ENCODE measurements at places on chromosomes 4 and X.

DNA sequence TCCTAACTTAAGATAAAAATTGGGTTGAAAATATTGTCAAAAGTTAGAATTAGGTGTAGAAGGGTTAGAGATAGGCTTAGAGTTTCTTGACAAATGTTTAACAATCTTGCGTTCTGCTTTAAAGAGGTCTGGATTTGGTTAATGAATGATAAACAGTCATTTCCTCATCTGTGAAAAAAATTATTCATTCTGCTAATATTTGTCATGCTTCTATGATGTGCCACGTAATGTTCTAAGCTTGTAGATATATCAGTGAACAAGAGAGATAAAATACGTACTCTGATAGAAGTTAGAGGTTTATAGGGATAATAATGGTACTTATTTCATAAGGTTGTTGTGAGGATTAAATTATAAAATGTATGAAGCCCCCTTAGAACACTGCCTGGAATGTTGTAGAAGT lies 443.0 kb upstream of the GALNT7 start:
- DNase-seq, result no peak

DNA sequence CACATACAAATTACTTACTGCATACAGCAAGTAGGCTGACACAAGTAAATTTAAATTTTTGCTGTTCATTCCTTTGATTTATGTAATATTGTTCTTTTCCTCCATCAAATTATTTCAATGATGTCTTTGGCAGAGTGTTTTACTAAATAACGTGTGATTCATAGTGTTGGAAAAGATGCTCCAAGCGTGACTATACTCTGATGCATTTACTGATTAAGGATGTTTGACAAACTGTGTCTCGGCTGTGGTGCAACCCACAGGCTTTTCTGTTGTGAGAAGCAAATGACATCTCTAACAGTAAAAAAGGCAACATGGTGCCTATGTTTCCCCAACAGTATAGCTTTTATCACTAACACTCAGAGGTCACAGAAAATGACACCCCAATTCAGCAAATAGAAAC lies 540.9 kb downstream of the PPP4R3C start:
- no peak for DNase-seq

GRCh38 chr4:56241500-56241899 lies 145.8 kb downstream of the AASDH start:
- no peak for DNase-seq

DNA sequence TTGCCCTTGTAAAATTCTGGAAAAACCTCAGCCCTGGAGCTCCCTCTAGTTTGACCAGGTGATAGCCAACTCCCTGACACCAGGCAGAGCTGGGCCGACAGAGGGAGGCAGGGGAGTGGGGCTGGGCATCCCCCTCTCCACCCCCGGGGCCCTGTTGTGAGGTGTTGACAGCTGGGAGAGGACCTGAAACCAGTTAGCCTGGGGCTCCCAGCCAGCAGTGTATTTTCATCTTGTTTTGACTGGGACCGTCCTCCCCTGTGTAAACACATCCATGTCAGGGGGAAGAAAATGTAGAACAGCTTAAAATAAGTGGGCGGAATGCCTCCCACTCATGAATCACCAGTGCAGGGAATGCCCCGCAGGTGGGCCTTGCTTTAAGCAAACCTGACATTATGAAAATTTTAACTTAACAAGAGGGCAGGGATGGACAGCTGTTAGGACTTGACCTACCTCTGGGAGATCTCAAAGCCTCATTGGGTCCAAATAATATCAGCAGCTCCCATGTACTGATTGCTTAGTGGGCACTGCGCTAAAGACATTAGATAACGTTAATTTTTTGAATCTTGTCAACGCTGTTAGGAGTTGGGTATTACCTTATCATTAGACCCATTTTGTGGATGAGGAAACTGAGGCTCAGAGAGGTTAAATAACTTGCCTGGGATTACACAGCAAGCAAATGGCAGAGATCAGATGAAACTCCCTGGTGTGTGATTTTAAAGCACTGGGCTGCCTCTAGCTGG lies 45.9 kb downstream of the TSC22D3 start:
- no peak for DNase-seq

- DNase-seq, result no peak
These were observed 42.0 kb downstream of the MTM1 start for GRCh38 chrX:150610446-150610845.

GRCh38 chr4:159055833-159056232 lies 47.0 kb upstream of the RAPGEF2 start:
- no peak for DNase-seq

- DNase-seq, result no peak
These were observed 1.6 kb upstream of the APBB2 start for GRCh38 chr4:41215969-41216293.

DNA sequence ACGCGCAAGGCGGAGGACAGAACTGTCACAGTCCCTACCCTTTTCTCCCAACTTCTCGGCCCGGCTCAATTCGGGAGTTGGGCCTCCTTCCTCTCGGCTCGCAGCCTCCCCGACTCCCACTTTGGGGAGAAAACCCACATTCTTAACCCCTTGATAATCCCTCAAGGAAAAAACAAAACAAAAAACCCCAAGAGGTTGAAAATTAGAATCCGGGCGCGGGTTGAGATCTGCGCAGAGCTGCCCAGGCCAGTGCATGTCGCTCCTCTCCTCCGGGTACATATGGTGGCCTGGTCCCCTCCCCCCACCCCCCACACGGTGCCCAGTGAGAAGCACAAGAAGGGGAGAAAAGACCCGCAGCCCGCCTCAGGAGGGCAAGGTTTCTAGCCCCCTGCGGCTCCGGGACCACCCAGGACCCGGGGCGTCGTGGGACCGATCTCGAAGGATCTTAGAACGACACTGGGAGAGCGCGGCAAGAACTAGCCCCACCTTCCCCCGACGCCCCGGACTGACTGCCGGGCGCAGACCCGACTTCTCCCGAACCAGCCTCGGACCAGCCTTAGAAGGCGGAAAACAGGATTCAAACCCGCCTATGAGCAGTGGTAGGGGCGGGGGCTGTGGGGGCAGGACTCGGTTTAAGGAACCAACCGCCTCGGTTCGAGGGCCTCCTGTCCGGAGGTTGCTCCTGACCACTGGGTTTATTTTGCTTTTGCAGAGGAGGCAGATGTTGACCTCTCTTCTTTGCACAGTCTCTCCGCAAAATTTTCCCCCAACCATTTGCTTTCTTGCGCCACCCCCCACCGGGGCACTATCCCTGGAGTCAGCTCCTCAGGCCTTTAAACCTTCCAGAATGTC lies 2.5 kb upstream of the PDGFRA start:
- no peak for DNase-seq

DNA sequence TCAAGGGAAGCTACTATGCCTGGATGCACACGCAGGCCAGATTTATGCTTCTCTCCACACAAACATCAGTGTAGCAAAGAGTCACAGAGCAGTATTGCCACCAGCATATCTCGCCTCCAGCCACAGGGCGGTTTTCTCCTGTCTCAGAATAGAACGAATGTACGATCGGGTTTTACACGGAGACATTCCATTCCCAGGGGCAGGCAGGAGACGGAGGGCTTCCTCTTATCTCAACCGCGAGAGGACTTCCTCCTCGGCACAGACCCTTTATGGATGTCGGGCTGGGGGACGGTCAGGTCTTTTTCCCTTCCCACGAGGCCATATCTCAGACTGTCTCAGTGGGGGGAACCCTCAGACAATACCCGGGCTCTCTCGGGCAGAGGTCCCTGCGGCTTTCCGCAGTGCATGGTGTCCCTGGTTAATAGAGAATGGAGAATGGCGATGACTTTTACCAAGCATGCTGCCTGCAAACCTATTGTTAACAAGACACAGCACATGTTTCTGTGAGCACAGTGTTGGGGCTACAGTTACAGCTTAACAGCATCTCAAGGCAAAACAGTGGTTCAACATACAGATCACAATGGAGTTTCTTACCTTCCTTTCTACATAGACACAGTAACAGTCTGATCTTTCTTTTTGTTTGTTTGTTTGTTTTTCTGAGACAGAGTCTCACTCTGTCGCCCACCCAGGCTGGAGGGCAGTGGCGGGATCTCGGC lies 24.1 kb downstream of the CSF2RA start:
- DNase-seq, result no peak

DNA sequence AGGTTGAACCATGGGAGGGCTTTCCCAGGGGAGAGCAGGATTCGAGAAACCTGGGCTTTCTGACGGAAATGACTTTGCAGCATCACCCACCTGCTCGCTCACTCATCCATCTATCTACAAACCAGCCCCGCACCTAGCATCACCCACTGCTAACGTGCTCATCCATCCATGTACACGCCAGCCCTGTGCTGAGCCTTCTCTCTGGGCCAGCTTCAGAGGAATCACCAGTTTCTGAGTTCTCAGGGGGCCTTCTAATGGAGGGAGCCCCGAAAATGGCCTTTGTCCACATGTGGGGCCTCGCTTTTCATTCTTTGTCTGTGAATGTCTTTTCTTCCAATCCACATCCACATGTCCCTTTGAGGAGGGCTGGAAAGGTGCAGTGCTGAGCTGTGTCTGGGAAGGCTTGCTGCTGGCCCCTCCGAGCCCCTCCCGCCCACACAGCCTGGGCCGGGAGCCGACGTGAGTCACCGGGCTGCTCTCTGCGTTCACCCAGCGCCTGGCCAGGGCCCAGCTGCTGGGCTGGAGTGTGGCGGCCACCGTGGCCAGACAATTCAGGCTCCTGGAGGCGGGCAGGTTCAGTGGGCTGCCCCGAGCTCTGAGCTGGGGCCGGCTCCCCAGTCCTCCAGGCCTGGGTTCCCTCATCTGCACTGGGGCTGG lies 14.7 kb downstream of the SORCS2 start:
- no peak for DNase-seq

- no peak for DNase-seq
These were observed 2.3 kb downstream of the SLC26A1 start for GRCh38 chr4:990746-991367.

DNA sequence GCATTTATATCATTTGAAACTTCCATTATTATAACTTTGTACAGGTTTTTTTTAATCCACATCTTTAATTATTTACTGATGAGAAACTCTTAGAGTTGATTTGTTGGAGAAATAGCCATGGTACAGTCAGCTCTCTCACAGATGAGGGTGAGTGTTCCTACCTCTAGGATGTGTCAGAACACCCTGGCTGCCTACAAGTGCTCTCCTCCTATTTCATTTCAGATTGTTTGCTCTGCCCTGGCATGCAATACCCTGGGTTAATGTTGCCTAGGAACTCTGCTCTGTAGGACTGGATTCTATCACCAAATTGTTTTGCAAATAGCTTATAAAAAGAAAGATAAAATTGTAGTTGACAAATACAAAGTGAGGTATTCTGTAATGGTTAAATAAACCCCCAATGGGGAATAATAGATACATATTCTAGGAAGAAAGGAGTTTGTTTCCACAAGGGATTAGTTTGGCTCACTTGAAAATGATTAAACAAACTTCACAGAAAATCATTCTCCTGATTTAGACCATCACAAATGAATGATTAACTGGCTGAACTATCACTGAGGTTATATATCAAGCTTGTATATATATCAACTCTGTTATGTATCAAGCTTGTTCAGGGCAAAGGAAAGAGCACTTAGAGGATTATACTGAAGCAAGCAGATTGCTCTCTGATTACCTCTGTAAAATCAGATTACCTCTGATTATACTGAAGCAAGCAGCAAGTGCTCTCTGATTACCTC lies 150.0 kb downstream of the PDE5A start:
- DNase-seq, result no peak

DNA sequence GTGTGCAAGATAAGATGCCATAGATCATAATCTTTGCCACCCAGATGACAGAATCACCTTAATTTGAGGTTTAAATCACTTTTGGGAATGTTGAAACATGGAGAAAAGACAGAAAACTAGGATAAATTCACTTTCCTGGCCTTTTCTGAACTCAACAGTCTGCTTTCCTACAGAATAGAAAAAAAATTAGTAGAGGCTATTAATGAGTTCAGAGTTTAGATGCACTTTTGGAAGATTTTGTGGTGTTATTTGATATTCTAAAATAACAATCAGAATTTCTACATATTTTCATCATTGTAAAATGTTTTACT lies 195.9 kb downstream of the CAMK2D start:
- DNase-seq, result no peak

DNA sequence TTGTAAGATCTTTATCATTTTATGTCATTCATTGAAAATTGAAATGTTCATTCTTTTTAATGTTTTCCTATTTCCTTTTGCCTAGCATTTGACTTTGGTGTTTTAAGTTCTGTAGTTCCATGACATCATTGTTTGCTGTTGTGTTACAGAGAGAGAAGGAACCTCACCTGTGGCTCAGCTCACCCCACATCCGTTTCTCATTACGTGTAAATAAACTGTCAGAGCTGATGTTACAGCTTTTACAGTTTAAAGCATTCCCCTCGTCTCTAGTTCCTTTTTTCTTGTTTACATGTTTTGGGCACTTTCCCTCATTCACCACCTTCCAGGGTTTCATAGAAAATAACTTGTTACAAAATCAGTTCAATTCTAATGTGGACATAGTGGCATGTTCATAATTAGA lies 137.2 kb downstream of the FNIP2 start:
- DNase-seq, result peak; percentile 47

DNA sequence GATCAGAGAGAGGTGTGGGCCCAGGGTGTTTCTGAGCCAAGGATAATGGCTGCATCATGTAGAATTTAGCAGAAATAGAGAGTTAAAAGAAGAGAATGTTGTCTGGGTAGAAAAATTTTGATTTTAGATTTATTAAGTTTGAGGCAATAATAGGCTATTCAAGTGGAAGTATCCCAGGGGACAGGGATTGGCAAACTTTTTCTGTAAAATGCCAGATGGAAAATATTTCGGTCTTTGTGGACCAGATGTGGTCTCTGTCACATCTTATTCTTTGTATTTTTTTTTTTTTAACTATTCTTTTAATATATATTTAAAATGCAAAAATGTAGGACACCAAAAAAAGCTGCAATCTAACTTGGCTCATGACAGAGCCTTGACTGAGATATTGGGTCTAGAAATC lies 33.1 kb downstream of the IL15 start:
- DNase-seq, result no peak

All from CD4-positive, alpha-beta T cell treated with Interleukin-17A for 1 hour (primary cell).